Progenitor cell of endocrine pancreas (in vitro differentiated cells): ENCODE measurements at places on chromosomes 12 and 14. TPM values are rescaled to one million over a fixed set of nuclear protein-coding genes. Genes with fewer than 3 reads are reported as not detected.

GRCh38 chr12:55416961-55417360 is 9.1 kb upstream of the OR6C76 start:
- DNase-seq: no peak

- no peak for DNase-seq
Observed at GRCh38 chr12:1974812-1975211, 29.4 kb downstream of the DCP1B start.

- DNase-seq: no peak
Observed at GRCh38 chr14:78090864-78091263, 79.3 kb upstream of the NRXN3 start.

Gene MANSC1
- 30.1 and 30.7 TPM in 2 replicates for total RNA-seq

GRCh38 chr12:102526656-102527055 is 46.3 kb upstream of the IGF1 start:
- no peak for DNase-seq

- no peak for DNase-seq
Observed at GRCh38 chr14:88879022-88879421, 54.6 kb downstream of the TTC8 start.

DNA sequence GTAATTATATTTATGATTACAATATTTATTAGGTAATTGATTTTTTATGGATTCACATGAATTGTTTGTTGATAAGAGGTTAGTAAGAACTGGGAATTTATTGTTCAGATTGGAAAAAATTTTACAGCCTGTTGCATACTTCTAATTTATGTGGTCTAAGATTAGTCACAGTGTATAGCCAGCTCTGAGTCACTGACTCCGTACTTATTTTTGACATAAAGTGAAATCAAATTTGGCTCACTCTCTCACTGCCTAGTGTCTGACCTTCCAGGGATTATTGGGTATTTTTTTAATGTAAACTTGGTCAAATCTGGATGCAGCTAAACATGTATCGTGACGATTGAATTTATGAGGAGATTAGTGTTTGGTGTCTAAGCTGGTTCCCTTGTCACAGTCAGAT is 109.3 kb downstream of the PTPRQ start:
- no peak for DNase-seq

DNA sequence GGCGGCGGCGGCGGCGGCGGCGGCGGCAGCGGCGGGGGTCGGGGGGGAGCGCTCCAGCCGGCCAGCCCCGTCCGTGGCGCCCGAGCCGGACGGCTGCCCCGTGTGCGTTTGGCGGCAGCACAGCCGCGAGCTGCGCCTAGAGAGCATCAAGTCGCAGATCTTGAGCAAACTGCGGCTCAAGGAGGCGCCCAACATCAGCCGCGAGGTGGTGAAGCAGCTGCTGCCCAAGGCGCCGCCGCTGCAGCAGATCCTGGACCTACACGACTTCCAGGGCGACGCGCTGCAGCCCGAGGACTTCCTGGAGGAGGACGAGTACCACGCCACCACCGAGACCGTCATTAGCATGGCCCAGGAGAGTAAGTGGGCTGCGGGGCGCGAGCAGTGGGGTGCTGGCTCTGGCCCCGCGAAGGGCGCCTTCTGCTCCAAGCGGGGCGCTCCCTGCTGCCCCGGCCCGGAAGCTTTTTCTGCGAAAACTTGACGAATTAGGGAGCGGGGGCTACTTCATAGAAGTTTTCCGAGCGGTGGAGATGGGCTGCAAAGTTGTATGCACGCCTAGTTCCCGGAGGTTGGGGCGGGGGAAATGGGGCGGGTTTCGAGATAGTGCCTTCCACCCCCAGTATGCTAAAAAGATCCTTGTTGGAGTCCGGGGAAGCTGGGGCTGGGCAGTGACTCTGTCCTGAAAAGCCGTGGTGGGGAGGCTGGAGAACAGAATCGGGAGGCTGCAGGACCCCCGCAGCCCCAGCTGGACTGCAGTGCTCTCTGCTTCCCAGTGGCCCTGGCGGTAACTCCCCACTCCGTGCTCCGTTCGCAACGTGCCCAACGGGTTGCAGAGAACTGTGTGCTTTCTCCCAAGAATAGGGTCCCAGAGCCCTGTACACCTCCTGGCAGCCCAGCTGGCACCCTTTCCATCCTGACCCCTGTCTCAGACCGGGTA is 751 bp downstream of the GDF11 start:
- DNase-seq: peak; percentile 29

Gene OTX2
- 0.27 TPM in 1 of 2 replicates, not detected in the other for total RNA-seq

GRCh38 chr14:60965402-60965801 is 15.5 kb downstream of the TRMT5 start:
- no peak for DNase-seq

Gene MAGOHB
- total RNA-seq: 48.3 and 50.3 TPM in 2 replicates

DNA sequence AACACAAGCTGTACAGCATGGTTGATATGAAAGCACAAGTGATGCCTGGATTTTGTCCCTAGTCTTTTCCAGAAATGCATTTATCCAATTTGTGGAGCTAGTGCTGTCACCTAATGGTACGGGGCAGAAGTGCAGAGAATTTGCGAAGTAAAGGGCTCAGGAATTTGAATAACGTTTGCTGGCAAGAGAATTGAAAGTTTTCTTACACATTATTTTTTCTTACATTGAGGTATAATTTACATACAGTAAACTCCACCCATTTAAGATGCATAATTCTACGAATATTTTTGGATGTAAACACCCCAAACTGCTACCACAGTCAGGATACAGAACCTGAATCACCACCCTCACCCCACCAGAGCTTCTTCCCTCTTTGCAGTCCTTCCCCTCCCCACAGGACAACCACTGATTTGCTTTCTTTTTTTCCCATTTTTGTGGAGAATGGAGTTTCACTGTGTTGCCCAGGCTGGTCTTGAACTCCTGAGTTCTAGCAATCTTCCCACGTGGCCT is 3.5 kb downstream of the AICDA start:
- no peak for DNase-seq

DNA sequence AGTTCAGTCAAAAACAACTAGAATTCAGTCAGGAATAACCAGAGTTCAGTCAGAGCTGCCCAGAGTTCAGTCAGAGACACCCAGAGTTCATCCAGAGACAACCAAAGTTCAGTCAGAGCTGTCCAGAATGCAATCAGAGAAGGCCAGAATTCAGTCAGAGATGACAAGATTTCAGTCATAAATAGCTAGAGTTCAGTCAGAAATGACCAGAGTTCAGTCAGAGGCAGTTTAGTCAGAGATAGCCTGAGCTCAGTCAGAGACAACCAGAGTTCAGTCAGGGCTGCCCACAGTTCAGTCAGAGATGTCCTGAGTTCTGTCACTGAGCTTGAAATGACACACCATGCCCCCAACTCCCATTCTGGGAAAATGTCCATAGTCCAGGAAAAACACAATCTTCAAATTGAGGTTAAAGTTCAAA is 1102.8 kb downstream of the BCL11B start:
- DNase-seq: no peak

- no peak for DNase-seq
Observed at GRCh38 chr12:30902596-30902995, 24.0 kb upstream of the TSPAN11 start.

DNA sequence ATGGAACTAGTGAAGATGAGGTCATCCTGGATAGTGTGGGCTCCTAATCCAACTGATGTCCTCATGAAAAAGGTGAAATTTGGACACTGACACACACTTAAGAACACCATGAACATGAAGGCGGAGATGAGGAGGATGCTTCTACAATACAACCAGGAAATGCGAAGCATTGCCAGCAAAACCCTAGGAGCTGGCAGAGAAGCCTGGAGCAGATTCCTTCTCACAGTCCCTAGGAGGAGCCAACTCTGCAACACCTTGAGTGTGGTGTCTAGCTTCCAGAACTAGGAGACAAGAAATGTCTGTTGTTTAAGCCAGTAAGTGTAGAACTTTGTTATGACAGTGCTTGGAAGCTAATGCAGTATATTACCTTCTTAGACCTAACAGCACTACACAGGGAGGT is 191.9 kb upstream of the PWP1 start:
- DNase-seq: no peak

DNA sequence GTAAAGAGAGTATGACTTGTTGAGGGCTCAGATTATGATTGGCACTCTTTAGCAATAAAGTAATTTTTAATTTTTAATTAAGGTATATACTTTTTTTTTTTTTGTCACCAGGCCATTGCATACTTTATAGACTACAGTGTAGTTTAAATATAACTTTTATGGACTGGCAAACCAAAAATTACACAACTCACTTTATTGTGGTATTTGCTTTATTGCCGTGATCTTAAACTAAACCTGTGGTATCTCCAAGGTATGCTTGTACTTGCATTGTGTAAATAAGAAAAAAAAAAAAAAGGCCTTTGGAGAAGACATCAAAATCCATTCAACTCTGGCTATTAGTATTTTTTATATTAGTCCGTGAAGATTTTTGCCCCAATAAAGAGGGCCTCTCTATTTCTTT is 646.7 kb upstream of the FOXG1 start:
- DNase-seq: no peak

Gene SIX4
- 20.4 and 21.7 TPM in 2 replicates for total RNA-seq

- no peak for DNase-seq
Observed at GRCh38 chr12:21350975-21351374, 16.3 kb upstream of the SLCO1A2 start.
